ENCODE measurements at places on chromosomes 5 and 9. TPM values are rescaled to one million over a fixed set of nuclear protein-coding genes. Genes with fewer than 3 reads are reported as not detected.

Gene RANBP17
- total RNA-seq = not detected

Gene FBN2
- total RNA-seq = not detected

Gene N4BP3
- 3.4 TPM for total RNA-seq

Gene IFNA21
- not detected for total RNA-seq
